ENCODE measurements at places on chromosomes 2 and 18. TPM values are rescaled to one million over a fixed set of nuclear protein-coding genes. Genes with fewer than 3 reads are reported as not detected.

Gene G6PC2
- not detected for total RNA-seq

DNA sequence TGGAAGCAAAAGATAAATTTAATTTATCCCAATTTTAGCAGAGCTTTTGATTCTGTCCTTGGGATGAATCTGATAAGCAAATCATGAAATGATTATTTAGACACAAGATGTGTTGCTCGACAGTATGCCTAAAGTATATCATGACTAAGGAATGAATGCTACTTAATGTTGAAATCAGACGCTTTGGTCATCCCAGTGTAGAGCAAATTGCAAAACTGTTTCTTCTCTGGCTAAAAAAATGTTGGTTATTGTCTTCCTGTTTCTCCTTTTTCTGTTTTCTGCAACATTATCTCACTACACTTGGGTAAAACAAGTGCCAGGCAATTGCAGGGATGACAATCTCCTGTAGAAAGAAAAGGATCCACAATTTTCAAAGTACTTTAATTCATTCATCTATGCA lies 66.4 kb downstream of the BABAM2 start:
- DNase-seq = no peak

DNA sequence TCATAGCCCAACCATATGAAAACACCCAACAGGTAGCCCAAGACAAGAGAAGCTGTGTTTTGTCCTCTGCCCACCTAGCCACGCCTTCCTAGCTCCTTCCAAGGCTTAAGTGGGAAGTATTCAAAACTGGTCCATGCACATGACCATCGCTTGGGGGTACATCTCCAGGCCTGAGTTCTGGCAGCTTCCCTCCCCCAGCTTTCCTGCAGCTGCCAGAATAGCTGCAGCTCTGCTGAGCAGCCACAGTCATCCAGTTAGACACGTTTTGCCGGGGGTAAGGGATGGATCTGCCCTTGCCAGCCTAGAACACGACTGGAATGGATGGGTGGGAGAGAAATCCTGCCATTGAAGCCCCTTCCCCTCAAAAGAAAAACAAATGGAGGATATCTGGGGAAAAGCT lies 166.8 kb downstream of the NRP2 start:
- no peak for DNase-seq

- DNase-seq = peak; percentile 66
These were observed 84.1 kb upstream of the POMC start for GRCh38 chr2:25252291-25253152.

GRCh38 chr2:150663143-150663542 lies 175.7 kb upstream of the RND3 start:
- no peak for DNase-seq

DNA sequence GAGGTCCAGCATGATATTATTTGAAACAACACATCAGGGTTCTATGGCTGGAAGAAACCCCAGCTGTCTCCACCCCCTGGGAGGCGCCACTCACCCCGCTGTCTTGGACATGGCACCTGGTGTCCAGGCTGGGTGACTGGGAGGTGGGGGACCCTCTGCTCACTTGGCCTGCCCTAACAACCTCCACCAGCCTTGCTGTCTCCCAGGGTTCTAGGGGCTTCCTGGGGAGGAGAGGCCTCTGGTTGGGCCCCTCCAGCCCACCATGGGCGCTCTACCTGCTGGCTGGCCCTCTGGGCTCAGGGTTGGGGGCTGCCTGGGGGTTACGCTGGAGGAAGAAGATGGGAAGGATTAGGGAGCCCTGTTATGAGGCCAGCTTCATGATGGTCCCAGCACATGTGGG lies 16.3 kb downstream of the PER2 start:
- DNase-seq = no peak
